Central memory CD4-positive, alpha-beta T cell (primary cell): ENCODE measurements at places on chromosomes 2 and 18.

DNA sequence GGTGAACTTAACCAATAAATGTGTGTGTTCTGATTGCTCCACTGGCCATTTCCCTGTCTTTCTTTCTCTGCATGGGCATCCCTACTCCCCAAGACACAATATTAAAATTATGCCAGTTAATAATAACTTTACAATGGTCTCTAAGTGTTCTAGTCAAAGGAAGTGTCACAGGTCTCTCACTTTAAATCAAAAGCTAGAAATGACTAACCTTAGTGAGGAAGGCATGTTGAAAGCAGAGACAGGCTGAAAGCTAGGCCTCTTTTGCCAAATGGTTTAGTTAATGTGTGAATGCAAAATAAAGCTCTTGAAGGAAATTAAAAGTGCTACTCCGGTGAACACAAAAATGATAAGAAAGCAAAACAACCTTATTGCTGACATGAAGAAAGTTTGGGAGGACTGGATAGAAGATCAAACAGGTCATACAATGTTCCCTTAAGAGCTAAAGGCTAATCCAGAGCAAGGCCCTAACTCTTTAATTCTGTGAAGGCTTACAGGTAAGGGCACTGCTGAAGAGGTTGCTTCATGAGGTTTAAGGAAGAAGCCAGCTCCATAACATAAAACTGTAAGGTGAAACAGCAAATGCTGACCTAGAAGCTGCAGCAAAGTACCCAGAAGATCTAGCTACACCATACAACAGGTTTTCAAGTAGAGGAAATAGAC lies 44.0 kb upstream of the ARHGAP15 start:
- DNase-seq, result no peak

- DNase-seq, result no peak
Observed at GRCh38 chr18:47689371-47689770, 241.1 kb downstream of the SMAD2 start.

DNA sequence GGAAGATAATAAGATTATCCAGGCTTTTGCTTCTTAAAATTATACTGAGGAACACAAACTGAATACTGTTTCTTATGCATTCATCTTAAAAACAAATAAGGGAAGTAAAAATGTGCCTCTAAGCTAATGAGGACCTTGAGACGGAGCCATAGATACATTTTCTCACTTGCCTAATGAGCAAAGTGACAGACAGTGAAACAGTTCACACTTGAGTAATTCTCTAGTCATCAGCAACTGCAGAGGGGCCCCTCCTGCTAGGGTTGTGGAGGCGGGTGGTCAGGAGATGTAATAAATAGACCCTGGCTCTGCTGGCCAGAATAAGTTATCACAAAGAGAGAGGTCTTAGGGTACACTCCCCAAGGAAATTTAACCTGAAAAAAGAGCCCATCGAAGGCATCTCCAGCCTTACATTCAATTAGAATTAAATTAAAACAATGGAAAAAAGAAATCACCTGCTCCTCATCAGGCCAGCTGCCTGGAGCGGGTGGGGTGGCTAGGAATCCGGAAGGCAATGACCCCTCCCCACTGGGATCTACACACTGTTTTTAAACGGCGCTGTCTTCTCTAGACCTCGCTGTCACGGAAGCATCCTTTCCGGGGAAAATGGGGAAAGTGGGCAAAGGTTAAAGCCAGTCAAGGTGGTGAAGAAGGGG lies 32.6 kb upstream of the INSIG2 start:
- DNase-seq, result no peak

- DNase-seq, result no peak
Observed at GRCh38 chr18:27114842-27115241, 70.3 kb downstream of the CHST9 start.

GRCh38 chr2:60552851-60553494 lies 481 bp downstream of the BCL11A start:
- DNase-seq, result no peak

DNA sequence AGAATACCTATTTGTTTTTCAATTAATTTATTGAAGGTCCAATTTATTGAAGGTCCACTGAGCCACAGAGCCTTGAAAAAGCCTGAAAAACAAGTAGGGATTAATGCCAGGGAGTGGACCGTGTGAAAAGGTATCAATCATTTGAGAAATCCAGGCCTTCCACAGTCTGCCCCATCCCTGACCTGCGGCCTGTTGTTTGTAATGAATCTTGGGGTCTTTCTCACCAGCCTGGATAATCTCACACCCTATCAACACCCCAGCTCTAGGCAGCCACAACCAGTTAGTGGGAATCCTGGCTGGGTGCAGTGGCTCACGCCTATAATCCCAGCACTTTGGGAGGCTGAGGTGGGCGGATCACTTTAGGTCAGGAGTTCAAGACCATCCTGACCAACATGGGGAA lies 47.8 kb downstream of the TNFRSF11A start:
- DNase-seq, result no peak

DNA sequence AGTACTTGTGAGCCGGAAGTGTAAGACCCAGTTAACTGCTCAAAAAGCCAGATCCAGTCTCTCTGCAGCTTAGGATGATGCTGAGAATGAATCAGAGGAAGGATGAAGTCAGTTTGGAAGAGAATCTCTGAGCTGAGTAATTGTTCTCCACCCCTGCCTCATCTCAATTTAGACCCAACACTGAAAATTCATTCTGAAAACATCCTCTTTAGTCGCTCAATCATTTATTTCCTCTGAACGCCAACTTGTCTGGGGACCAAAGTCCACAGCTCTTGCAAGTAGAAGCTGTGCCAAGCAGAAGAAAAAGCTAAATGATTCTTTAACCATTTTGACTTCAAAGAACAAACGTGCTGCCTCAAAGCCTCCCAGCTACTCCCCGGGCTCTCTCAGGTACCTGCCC lies 177.1 kb upstream of the KLHL29 start:
- DNase-seq, result no peak

DNA sequence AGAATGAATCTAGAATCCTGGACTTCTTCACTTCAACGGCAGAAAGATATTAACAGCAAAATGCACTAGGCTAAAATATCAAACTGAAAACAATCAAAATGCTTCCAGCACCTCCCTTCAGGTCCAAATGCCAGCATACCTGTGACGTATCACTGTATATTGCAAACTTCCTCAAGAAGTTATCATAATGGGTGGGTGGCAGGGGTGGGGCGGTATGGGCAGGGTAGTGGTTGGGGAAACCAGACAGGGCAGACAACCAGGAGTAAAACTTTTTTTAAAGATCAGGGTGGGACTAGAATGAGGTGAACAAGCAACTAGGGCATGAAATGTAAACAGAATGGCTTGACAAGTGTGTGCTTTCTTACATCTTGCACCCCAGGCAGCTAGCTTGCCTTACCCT lies 140.9 kb downstream of the SATB2 start:
- no peak for DNase-seq

DNA sequence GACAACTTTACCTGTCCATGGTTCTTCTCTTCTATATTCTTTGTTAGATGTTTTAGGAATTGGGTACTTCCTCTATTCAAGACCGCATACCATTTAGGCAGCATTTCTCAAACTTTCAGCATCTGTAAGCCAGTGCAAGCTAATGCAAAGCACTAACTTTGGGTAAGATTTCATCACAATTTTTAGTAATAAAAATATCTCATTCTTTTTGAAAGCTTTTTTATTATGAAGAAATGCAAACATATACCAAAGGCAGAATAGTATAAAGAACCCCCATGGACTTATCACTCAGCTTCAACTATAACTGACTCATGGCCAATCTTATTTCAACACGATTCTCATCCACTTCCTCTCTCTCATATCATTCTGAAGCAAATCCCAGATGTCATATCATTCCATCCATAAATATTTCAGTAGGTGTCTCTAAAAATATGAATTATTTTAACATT lies 32.9 kb downstream of the INO80C start:
- no peak for DNase-seq

DNA sequence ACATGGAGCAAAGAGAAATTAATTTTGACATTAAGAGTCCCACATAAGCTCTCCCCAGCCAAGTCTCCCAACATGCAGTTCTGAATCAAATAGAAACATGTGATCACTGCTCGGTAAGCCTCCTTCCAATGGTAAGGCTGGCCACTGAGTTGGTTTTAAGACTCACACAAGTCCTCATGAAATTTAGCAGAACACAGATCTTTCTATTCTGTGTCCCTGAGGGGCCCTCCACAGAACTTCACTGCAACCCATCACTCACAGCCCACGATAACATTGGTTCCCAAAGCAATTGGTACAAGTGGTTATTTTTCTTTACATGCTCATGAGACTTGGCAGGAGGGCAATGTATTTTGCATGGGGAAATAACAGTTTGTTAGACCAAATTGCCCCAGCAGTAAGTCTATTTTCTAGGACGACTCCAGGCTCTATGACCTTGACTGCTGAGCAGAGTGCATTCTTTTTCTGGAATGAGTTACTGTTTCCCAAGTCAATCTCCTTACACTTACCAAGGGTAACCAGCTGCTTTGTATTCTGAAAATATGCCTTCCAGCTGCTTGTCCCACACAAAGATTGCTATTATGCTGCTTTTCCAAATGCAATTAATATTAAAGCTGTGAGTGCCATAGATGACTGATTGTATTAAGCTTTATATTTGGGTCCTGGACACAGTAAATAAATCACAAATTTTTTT lies 142.3 kb upstream of the TANK start:
- no peak for DNase-seq

- DNase-seq, result no peak
Observed at GRCh38 chr2:196248467-196249094, 77.2 kb upstream of the STK17B start.

GRCh38 chr2:238995634-238996033 lies 147.7 kb downstream of the TWIST2 start:
- no peak for DNase-seq

- no peak for DNase-seq
Observed at GRCh38 chr2:28949617-28950305, 31.3 kb upstream of the TOGARAM2 start.

DNA sequence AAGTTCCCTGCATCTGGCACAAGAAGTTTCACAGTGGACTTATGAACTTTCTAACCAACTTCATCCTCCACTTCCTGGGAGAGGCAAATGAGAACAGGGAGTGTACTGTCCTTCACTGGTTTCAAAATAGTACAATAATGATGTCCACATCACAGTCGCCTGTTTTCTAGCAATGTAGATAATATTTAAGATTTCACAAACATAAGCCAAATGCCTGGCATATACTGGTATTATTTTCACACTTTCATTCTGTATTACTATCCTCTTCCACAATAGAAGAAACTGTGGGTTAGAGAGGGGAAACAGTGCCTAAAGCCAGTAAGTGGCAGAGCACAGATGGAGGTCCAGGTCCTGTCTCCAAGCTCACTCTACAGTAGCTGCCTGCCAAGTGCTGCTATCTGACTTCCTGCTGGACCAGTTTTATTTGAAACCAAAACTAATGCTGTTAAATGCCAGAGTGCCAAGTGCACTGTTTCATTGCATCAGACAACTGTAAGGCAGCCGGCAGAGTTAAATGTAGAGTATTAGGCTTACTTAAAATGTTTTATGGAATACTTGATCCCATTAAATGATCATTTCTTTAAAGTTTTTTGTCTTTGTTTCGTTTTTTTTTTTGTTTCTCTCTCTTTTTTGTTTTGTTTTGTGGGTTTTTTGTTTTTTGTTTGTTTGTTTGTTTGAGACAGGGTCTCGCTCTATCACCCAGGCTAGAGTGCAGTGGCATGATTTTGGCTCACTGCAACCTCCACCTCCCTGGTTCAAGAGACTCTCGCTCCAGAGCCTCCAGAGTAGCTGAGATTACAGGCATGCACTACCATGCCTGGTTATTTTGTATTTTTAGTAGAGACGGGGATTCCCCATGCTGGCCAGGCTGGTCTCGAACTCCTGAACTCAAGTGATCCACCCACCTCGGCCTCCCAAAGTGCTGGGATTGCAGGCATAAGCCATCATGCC lies 15.1 kb downstream of the COBLL1 start:
- DNase-seq, result no peak

GRCh38 chr2:128306081-128306930 lies 12.4 kb downstream of the HS6ST1 start:
- DNase-seq, result no peak

- no peak for DNase-seq
Observed at GRCh38 chr18:50320719-50321118, 33.2 kb upstream of the CXXC1 start.

- DNase-seq, result no peak
Observed at GRCh38 chr2:95574506-95574905, 17.3 kb upstream of the TRIM43 start.

DNA sequence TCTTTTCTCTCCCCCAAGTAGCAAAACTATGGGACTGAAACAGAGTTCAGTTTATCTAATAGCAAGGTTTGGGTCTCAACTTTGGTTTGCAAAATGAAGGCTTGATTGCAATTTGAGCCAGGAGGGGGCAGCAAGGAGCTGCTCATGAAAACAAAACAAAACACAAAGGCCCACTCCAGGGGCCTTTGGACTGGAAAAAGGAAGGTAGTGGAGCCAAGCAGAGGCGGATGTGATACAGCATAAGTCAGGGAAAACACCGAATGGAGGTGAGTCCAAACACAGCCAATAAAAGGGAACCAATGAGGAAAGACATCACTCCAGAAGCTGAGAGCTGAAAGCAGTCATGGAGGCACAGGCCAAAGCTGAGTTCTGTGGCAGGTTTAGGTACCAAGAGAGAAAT lies 799.7 kb upstream of the ACVR2A start:
- DNase-seq, result peak; percentile 18

DNA sequence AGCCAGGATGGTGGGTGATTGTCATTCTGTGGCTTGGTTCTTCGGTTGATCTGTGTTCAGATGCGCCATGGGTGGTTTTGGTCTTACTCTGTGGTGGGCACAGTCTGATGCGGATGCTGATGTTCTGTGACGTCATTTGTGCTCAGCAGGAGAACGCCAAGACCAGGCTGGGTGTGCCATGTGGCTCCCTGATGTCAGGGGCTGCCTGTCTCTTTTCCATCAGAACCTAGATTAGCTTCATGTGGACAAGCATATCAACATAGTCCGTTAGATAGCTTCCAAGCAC lies 100.6 kb upstream of the ARL4C start:
- DNase-seq, result no peak

DNA sequence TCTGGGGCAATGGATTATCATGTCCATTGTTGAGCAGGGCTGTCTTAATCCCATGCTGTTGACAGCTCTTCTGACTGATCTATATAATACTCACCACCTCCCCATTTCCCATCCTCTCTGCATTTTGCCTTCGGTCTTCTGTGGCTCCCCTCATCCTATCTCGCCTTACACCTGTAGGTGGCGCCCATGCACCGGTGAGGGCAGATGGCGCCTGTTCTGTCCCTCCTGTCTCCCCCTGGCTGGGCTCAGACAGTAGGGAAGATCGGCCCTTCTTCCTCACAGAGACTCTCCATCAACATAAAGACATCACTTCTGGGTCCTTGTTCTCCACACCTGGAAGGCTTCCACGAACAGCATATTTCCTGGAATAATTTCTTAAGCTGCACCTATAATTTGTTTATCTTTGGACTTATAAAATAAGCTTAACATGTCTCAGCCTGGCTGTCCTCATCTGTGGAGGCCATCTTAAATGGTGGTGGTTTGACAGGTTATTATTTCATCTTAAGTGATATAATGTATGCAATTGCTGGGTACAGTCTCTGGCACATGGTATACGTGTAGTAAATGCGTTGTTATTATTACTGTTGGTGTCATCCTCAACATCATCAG lies 10.9 kb upstream of the CDH20 start:
- no peak for DNase-seq

DNA sequence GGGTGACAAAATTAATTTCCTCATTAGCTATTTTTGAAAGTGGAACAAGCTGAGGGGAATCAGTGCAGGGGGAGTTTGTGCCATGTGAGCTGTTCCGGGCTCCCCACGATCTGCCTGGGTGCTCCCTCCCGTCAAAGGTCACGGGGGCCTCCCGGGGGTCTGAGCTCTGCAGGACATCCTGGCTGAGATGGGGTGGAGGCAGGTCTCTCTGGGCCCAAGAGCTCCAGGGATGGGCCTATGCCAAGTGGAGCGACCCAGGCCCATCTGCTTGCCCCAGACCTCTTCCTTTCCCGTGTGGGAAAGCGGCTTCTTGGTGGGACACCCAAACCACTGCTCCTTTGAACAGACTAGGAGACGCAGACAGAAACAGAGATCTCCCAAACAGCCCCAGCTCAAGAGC lies 143.3 kb upstream of the ID2 start:
- DNase-seq, result no peak
